Umbilical cord (tissue), 2 donors: ENCODE measurements at places on chromosomes 3 and 15. TPM values are rescaled to one million over a fixed set of nuclear protein-coding genes. Genes with fewer than 3 reads are reported as not detected.

RAD51 gene
- total RNA-seq: 0.48 TPM

LINGO1 gene
- 14.2 TPM for total RNA-seq

DNA sequence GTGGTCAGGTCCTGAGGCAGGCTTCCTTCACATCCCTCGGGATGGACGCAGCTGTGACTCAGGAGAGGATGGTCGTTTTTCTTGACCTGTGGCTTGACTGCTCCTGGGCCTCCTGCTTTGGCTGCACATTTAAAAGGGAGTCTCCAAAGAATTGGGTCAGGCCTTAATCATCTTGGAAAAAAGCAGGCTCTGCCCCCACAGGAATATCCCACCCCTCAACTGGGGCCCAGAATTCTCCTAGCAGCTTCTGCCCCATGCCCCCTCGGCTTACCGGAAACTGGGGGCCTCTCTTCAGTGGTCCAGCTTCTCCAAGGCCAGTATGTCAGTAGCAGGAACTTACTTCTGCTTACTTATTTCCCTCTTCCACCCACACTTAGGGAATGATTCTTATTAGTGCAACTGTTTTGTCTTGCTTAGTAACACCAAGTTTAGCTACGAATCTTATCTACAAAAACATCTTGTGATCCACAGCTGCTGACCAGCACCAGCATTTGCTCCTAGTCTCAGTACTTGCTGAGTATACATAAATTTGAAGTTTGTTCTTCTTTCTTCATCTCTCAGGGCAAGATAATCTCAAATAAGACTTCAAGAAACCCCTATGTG, 35.7 kb downstream of the ATG7 start:
- DNase-seq: peak; percentile 39

DNA sequence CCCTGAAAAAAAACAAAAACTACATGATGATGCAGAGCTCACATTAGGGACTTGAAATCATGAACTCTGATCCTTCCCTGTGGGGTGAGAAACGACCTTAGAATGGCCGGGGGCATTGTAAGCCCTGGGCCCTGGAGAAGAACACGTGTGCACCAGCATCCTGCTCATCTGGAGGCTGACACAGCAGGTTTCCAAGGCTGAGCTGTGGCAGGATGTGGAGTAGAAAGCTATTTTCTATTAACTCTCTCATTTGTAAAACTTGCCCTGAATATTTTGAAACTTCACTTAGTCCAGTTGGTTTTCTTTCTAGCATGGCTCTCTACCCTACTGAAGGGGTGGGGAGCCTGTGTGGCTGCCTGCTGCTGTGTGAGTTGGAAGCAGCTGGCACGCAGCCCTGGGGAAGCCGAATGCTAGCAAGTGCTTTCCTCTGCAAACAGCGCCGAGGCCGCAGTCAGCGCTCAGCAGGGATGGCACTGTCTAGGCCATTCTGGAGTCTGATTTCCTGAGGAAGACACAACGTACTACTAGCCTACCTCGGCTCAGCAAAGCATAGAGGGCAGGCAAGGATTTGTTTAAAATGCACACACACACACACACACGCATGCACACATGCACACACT, 58.0 kb downstream of the GABRG3 start:
- no peak for DNase-seq

CLDN18 gene
- total RNA-seq: 0.96 TPM

SUCLG2 gene
- 70.1 TPM for total RNA-seq

STAC gene
- 6.7 TPM for total RNA-seq

DNA sequence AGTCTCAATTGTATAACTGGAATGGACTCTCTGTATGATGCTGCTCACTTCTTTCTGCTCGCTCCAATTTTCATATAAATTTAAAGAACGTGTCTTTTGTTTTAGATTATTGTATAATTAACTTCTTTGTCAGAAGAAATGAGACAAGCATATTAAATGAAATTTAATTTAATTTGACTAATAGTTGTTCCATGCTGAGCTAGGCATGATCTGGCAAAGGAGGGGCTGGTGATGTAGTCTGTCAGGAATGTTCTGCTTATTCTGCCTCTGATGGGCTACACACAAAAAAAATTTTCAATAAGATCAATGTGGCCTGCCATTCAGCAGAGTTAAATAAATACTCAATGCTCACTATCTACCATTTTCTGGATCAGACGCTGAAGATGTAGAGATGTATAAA, 208.4 kb upstream of the CD96 start:
- no peak for DNase-seq

DNA sequence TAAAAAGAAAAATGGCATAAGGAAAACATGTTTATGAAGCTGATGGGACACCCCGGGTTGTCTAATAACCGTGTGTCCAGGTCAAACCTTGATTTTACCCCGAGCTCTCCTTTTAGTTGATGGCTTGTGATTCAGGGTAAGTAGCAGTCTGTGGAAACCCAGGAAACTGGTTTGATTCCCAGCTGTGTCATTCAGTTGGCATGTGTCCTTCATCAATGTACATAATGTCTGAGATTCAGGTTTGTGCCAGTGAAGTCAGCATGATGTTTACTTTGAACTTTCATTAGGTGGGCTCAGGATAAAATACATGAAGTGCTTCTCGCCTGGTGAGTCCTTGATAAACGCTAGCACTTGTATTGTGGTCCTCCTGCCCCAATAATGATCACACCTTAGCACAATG, 4.3 kb upstream of the COPG1 start:
- no peak for DNase-seq

GRCh38 chr3:46586738-46587246, 20.7 kb upstream of the LRRC2 start:
- no peak for DNase-seq

DCBLD2 gene
- total RNA-seq: 79.4 TPM

GRCh38 chr3:110296885-110297284, 774.7 kb upstream of the NECTIN3 start:
- no peak for DNase-seq

TFG gene
- 101 TPM for total RNA-seq
